Nephron progenitor cell (in vitro differentiated cells): ENCODE measurements at places on chromosomes 1 and 21.

- no peak for DNase-seq
- H3K27me3 ChIP-seq, result no peaks in the 10 kb centered on the region
- no peak overlapping the region for H3K4me3 ChIP-seq
- H3K36me3 ChIP-seq, result peaks cover 35% of the 10 kb centered on the region
- no peak overlapping the region for H3K27ac ChIP-seq
- H3K4me1 ChIP-seq, result no peaks in the 10 kb centered on the region
Observed at GRCh38 chr1:228216371-228217320, 8.8 kb downstream of the OBSCN start.

GRCh38 chr1:160429125-160429561 lies 28.8 kb downstream of the VANGL2 start:
- peaks cover 5% of the 10 kb centered on the region for H3K4me1 ChIP-seq
- H3K27me3 ChIP-seq, result peaks cover 10% of the 10 kb centered on the region
- peaks cover 28% of the 10 kb centered on the region for H3K36me3 ChIP-seq
- no peak overlapping the region for H3K4me3 ChIP-seq

- H3K4me3 ChIP-seq, result no peak overlapping the region
- peaks cover 6% of the 10 kb centered on the region for H3K27me3 ChIP-seq
- H3K27ac ChIP-seq, result no peak overlapping the region
- no peak for DNase-seq
Observed at GRCh38 chr1:154304664-154305337, 16.1 kb upstream of the AQP10 start.

DNA sequence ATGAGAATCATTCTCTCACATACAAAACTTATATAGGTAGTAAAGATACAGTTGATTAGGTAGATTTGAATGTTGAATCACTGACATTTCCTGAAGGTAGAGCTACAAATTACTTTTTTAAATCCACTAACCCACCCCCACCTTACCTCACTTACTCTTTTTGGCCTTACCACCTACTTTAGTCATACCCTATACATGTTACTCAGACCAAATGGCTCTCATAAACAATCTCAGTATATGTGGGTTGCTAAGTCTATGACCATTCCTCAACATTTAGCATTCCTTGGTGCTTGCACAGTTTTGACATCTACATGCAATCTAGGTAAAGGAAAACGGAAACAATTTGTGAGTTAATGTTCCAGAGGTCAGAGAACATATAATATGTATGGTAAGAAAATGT lies 26.3 kb downstream of the SYDE2 start:
- no peak overlapping the region for H3K4me3 ChIP-seq
- H3K27me3 ChIP-seq, result no peaks in the 10 kb centered on the region
- H3K4me1 ChIP-seq, result no peaks in the 10 kb centered on the region
- peaks cover 1% of the 10 kb centered on the region for H3K36me3 ChIP-seq
- no peak overlapping the region for H3K27ac ChIP-seq

- peaks cover 2% of the 10 kb centered on the region for H3K27me3 ChIP-seq
- no peak for DNase-seq
- H3K4me3 ChIP-seq, result no peak overlapping the region
- no peaks in the 10 kb centered on the region for H3K36me3 ChIP-seq
- peak overlapping the region; percentile 31 for H3K27ac ChIP-seq
Observed at GRCh38 chr1:96843196-96843595, 121.6 kb downstream of the PTBP2 start.

DNA sequence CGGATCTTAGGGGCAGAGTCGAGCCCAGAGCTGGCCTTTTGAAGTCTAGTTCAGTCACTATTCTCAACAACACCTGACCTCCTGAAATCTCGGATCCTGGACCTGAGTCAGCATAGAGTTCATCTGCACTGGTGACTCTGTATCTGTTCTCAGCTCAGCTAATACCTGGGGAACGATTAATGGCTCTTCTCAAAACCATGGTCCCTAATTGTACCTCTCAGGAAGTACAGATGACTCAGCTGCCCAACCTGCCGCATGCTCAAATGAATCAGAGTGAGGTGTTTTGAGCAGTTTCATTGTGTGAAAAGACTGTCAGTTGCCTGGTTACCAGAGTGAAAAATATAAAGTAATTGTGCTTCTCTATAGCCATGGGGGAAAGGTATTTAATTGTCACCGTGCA lies 89.2 kb downstream of the SLC35F3 start:
- DNase-seq, result no peak
- no peaks in the 10 kb centered on the region for H3K4me1 ChIP-seq
- no peak overlapping the region for H3K27ac ChIP-seq

DNA sequence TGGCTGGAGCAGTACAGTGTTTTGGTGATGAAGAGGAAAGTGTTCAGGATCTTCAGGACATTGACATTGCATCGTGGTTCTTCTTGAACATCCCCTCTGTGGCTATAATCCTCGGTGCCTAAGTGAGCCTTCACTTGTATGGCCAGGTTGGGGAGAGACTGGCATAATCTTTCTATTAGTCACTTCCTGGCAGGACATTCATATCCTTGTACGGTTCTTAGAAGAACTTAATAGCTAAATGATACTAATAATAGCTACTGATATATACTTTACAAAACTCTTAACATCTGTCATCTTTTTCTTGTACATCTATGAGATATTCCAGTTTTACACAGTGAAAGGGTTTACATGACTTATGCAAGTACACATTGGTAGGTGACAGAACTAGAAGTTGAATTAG lies 35.8 kb downstream of the CELF3 start:
- peak overlapping the region; percentile 17 for H3K27ac ChIP-seq
- peaks cover 26% of the 10 kb centered on the region for H3K36me3 ChIP-seq
- no peak for DNase-seq

DNA sequence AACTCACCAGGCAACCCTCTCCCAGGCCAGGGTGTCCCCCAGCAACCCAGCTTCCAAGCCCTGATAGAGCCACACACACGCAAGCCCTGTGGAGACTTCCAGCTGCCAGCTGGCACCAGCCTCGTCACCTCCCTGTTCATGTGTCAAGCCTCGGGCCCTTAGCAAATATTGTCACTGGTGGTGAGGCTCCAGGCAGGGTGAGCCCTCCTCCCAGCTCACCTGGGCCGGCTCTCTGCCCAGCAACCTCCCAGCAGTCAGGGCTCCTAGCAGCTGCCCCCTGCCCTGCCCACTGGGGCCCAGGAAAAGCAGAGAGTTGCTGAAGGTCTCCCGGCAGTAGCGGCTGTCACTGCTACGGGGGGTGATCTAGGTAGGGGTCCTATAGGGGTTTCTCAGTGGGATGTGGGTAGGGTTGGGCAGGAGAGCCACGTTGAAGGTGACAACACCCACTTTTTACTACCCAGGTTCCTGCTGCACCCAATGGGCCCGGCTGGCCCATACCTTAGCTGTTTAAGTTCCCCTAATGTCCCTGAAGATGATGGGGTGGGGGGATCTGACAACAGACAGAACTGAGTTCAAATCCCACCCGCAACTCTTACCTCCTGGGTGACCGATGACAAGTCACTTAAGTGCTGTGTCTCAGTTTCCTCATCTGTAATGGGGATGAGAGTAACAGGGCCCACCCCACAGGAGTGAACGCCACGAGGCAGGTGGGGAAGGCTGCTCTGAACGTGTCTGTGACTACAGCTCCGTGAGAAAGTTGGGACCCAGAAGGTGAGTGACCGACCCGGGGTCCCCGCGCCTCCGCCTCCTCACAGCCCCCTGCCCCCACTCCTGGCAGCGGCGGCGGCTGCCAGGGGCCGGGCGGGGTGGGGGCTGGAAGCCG lies 678 bp downstream of the TTC39A start:
- H3K27me3 ChIP-seq, result peaks cover 22% of the 10 kb centered on the region
- H3K36me3 ChIP-seq, result no peaks in the 10 kb centered on the region
- no peak for DNase-seq
- no peak overlapping the region for H3K27ac ChIP-seq
- H3K4me1 ChIP-seq, result peaks cover 35% of the 10 kb centered on the region

DNA sequence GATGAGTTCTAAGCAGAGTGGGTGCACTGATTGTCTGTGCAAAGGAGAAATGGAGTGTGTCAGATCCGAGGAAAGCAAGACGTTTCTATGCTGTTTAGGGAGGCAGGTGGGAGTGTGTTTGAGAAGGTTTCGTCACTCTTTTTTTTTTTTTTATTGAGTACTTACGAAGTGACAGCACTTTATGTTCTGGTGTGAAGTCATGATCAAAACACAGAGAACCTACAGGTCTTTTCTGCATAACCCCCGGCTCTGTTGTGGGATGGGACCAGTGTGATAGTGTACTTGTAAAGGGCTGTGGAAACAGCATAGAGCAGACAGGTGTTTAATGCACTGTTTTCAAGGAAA lies 26.7 kb downstream of the MIA3 start:
- peaks cover 25% of the 10 kb centered on the region for H3K4me1 ChIP-seq
- DNase-seq, result no peak
- peaks cover 16% of the 10 kb centered on the region for H3K36me3 ChIP-seq

GRCh38 chr1:208251911-208252835 lies 8.0 kb upstream of the PLXNA2 start:
- no peak overlapping the region for H3K27ac ChIP-seq
- peaks cover 13% of the 10 kb centered on the region for H3K27me3 ChIP-seq
- H3K4me1 ChIP-seq, result peaks cover 46% of the 10 kb centered on the region
- no peak for DNase-seq
- no peak overlapping the region for H3K4me3 ChIP-seq

GRCh38 chr1:75130865-75131564 lies 3.2 kb upstream of the LHX8 start:
- no peak overlapping the region for H3K27ac ChIP-seq
- no peaks in the 10 kb centered on the region for H3K36me3 ChIP-seq
- peak overlapping the region; percentile 48 for H3K4me3 ChIP-seq
- DNase-seq, result peak; percentile 47
- peaks cover 97% of the 10 kb centered on the region for H3K27me3 ChIP-seq

GRCh38 chr1:67401443-67401842 lies 28.8 kb downstream of the SERBP1 start:
- H3K4me3 ChIP-seq, result no peak overlapping the region
- no peak for DNase-seq
- peaks cover 4% of the 10 kb centered on the region for H3K27me3 ChIP-seq

DNA sequence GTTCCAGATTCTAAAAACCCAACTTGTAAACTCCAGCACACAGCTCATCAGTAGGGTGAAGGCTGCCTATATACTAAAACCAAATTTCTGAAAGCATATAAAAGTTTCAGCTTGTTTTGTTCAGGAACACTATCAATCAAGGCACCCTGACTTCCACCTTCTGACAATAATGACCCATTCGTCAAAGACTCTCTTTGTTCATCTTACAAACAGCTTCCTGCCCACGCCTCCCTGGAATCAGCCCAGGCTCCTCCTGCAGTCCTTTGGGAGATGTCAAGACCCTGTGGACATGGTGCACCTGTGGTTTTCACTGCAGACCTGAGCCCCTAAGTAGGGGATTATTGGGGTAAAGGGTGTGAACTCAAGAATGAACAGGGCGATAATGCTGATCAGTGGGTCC lies 178.9 kb upstream of the CAMK1G start:
- no peaks in the 10 kb centered on the region for H3K4me1 ChIP-seq
- no peaks in the 10 kb centered on the region for H3K36me3 ChIP-seq
- DNase-seq, result no peak
- peaks cover 2% of the 10 kb centered on the region for H3K27me3 ChIP-seq
- peak overlapping the region; percentile 44 for H3K4me3 ChIP-seq

GRCh38 chr1:109198043-109198695 lies 15.5 kb upstream of the SARS1 start:
- no peak for DNase-seq
- H3K27ac ChIP-seq, result no peak overlapping the region
- H3K4me3 ChIP-seq, result no peak overlapping the region
- H3K36me3 ChIP-seq, result no peaks in the 10 kb centered on the region

GRCh38 chr1:228376262-228376628 lies 30.4 kb downstream of the TRIM11 start:
- no peak for DNase-seq
- peaks cover 5% of the 10 kb centered on the region for H3K36me3 ChIP-seq
- peaks cover 17% of the 10 kb centered on the region for H3K4me1 ChIP-seq
- peaks cover 28% of the 10 kb centered on the region for H3K27me3 ChIP-seq
- H3K27ac ChIP-seq, result no peak overlapping the region

GRCh38 chr1:6179564-6180175 lies 451 bp downstream of the CHD5 start:
- H3K27me3 ChIP-seq, result peaks cover 45% of the 10 kb centered on the region
- no peak overlapping the region for H3K27ac ChIP-seq
- peaks cover 25% of the 10 kb centered on the region for H3K4me1 ChIP-seq
- DNase-seq, result no peak
- H3K36me3 ChIP-seq, result peaks cover 9% of the 10 kb centered on the region

DNA sequence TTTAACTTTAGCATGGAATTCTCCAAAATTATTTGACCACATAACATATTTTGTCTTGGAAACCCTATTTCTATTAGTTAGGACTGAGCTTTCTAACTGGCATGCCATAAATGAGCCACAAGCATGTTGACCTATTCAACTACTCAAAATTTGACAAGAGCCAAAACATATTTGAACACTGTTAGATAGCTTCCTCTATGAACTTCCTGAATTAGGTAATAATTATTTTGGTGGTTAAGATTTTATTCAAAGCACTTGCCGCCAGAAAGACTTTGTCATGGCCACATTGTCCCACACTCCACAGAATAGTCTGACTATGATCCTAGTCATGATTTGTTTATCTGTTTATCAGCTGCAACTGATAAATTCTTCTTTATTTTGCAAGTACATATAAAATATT lies 23.1 kb upstream of the CTPS1 start:
- H3K4me3 ChIP-seq, result no peak overlapping the region
- no peaks in the 10 kb centered on the region for H3K36me3 ChIP-seq
- peaks cover 10% of the 10 kb centered on the region for H3K27me3 ChIP-seq
- no peak overlapping the region for H3K27ac ChIP-seq
- no peak for DNase-seq

- peak overlapping the region; percentile 74 for H3K4me3 ChIP-seq
- H3K36me3 ChIP-seq, result peaks cover 4% of the 10 kb centered on the region
- H3K27ac ChIP-seq, result peak overlapping the region; percentile 45
- peaks cover 13% of the 10 kb centered on the region for H3K27me3 ChIP-seq
- H3K4me1 ChIP-seq, result peaks cover 59% of the 10 kb centered on the region
Observed at GRCh38 chr1:155082301-155083051, 3.8 kb downstream of the EFNA3 start.

DNA sequence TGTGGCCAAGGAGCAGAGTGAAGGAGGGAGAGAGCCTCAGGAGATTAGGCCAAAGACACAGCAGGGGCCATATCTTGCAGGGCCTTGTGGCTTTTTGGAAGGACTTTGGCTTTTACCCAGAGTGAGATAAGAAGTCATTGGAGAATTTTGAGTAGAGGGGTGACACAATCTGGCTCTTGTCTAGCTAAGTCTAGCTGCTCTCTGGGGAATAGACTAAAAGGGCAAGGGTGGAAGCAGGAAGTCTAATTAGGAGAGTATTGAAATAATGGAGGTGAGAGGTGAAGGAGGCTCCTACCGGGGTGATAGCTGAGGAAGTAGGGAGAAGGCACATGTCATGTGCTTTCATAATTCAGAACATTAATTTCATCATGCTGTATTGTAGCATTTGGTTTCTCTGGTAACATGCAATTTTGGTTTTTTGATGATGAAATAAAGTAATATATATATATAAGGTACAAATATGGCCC lies 34.3 kb upstream of the KCNA3 start:
- no peak overlapping the region for H3K27ac ChIP-seq
- H3K36me3 ChIP-seq, result no peaks in the 10 kb centered on the region
- no peak for DNase-seq
- H3K27me3 ChIP-seq, result peaks cover 18% of the 10 kb centered on the region
- no peak overlapping the region for H3K4me3 ChIP-seq

- H3K27ac ChIP-seq, result no peak overlapping the region
- H3K4me3 ChIP-seq, result peak overlapping the region; percentile 89
- H3K4me1 ChIP-seq, result peaks cover 8% of the 10 kb centered on the region
Observed at GRCh38 chr1:230976825-230977747, 1.6 kb downstream of the TTC13 start.

GRCh38 chr1:181655756-181656155 lies 172.4 kb downstream of the CACNA1E start:
- H3K4me3 ChIP-seq, result no peak overlapping the region
- peaks cover 5% of the 10 kb centered on the region for H3K27me3 ChIP-seq
- H3K4me1 ChIP-seq, result peaks cover 6% of the 10 kb centered on the region
- H3K36me3 ChIP-seq, result no peaks in the 10 kb centered on the region

GRCh38 chr1:64856553-64856952 lies 109.8 kb downstream of the JAK1 start:
- peaks cover 46% of the 10 kb centered on the region for H3K36me3 ChIP-seq
- H3K4me1 ChIP-seq, result peaks cover 8% of the 10 kb centered on the region
- no peak overlapping the region for H3K27ac ChIP-seq
- peaks cover 2% of the 10 kb centered on the region for H3K27me3 ChIP-seq
- H3K4me3 ChIP-seq, result no peak overlapping the region
